ENCODE measurements at places on chromosomes 2 and 18.

DNA sequence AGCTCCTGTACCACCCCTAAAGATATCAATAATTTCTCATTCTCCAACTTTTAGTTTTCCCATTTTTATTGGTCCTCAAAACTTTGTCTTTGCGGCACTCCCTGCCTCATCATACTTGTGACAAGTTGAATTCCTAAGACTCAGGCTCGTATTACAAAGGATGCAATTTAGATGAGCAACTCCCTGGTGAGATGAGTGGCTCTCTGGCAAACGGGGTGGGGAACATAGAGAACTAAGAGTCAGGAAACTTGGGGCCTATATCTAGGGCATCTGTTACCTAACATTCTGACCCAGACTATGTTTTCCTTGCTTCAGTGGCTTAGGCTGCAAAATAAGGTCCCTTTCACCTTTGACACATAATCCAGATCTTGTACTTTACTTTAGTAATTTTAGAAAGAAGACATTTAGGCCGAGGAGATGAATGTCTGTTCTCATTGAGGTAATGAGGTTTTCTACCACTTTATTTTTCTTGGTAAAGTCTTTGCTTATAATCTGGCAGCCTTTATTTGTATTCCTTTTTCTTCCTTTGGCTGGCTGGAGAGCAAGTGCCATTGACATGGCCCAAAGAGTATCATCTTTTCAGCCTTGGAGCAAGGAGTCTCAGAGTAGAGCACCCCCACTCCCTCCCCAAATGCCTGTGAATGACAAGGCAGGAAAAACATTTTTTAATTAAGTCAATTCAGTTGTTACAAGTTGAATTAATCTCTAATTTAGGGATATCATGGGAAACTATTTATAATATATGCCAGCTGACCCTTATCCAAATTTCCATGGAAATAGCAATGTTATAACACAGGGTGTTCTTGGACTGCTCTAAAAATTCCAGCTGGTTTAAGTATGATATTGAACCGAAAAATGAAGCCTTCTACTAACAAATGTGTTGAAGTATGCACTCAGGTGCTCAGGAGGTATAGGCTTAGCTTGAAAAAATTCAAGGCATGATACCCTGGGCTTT, 15.2 kb downstream of the TSPYL6 start:
- DNase-seq, result peak; percentile 53

DNA sequence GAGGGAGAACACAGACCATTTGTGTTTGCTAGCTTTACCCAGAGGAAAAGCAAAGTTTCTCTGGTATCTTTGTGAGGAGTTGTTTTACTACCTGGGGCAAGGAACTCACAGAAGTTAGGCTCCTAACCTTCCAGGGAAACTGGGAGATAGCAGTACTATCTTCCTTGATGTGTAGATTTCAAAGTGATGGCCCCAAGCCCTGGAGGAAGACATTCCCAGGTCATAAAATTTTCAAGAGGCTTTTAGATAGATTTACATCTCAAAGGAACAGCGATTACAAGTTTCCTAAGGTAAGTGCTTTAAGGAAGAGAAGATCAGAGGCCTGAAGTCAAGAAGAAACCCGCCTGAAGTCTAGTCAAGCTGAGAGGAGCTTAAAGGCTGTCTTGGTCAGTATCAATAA, 1187.8 kb upstream of the TMEFF2 start:
- DNase-seq, result no peak

DNA sequence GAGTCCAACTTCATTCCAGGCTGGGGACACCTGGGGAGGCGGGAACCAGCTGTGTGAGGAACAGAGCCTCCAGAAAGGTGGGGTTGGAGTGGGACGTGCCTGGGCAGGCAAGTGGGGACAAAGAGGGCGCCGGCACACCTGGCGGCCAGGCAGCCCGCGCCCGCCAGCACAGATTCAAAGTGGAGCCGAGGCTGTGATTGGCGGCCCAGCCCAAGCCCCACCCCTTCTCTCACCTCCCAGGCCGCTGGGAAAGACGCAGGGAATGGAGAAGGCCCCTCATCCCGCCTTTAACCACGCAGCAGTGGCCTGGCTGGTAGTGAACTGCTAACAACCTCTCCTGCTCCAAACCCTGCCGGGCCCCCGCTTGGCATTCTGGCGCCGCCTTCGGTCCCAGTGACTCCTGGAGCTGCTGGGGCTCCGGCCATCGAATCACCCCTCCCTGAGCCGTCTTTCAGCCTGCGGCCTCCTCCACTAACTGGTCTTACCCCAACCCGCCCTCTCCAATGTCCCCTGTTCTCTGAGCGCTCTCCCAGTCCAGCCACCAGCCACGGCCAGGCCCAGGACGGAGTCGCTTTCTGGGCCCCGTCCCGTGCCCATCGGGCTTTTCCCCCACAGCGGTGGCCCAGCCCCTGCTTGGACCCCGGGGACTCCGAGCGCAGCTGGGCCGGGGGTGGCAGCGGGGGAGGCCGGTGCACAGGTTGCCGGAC, 27.9 kb upstream of the PTMA start:
- DNase-seq, result no peak

- peak; percentile 36 for DNase-seq
These were observed 104.2 kb downstream of the CRIM1 start for GRCh38 chr2:36459725-36460137.

GRCh38 chr2:205934443-205934842, 151.5 kb downstream of the INO80D start:
- DNase-seq, result no peak

DNA sequence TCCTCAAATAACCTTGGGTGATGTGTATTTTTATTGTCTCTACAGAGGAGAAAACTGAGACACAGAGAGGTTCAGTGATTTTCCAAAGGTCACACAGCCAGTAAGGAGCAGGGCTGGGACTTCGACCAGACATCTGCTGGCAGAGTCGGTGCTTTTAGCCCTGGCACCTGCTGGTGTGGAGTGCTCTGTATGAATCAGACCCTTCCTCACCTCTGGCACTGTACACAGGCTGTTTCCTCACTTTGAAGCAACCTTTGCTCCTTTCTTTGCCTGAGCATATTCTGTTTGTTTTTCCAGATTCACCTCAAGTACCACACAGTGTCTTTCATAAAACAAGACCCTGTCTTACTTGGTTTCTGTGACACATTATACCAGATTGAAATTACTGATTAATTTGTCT, 107.9 kb downstream of the DPP10 start:
- no peak for DNase-seq

GRCh38 chr2:192159736-192160135, 35.0 kb downstream of the TMEFF2 start:
- no peak for DNase-seq

- DNase-seq, result no peak
These were observed 78.1 kb downstream of the CERKL start for GRCh38 chr2:181578829-181579228.

DNA sequence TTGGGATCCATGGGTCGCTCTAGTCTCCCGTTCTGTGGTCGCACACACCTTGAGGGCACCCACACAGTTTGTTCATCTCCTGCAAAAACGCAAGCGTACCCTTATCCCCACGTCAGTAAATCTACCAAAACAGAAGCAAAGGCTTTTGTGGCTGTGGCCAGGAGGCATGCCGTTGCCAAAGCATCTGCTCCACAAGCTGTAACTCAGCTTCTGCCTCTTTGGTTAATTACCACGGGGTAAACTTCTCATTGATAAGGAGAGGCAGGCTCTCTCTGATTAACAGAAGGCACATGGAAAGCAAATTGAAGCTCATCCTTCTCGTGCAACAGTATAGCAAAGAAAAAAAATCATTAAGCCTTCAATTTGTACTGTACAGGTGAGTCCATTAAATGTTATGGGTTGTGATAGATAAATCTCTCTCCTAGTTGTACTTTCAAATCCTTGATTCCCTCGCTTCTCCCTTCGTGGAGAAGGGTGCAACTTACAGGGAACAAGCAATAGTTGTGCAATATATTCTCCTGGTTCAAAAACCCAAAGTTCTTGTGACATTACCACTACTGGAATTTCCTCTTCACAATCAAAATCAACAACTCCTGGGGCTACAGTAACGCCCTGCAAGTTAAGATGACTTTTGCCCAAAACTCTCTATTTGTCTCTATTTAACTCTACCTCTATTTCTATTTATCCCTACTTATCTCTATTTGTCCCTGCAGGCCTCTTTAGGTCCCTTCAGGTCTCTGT, 10.3 kb downstream of the PECR start:
- DNase-seq, result no peak

DNA sequence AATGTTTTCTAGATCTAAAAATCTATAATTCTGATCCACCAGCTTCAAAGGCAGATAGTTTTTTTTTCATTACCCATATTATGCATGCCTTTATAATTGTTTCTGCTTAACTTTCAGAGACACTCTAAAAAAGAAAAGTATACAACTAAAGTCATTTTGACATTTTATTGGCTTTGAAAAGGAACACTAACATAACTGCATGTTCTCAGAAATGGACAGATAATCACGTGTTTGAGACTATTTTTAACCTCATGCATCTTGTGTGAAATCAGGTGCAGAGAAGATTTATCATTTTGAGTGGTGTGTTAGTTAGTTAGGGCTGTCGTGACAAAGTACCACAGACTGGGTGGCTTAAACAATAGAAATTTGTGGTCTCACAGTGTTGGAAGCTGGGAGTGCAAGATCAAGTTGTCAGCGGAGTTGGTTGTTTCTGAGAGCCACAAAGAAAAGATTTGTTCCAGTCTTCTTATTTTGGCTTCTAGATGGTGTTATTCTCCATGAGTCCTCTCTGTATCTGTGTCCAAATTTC, 841.4 kb upstream of the LRATD1 start:
- DNase-seq, result no peak

GRCh38 chr2:229779650-229780049, 65.3 kb upstream of the DNER start:
- no peak for DNase-seq

DNA sequence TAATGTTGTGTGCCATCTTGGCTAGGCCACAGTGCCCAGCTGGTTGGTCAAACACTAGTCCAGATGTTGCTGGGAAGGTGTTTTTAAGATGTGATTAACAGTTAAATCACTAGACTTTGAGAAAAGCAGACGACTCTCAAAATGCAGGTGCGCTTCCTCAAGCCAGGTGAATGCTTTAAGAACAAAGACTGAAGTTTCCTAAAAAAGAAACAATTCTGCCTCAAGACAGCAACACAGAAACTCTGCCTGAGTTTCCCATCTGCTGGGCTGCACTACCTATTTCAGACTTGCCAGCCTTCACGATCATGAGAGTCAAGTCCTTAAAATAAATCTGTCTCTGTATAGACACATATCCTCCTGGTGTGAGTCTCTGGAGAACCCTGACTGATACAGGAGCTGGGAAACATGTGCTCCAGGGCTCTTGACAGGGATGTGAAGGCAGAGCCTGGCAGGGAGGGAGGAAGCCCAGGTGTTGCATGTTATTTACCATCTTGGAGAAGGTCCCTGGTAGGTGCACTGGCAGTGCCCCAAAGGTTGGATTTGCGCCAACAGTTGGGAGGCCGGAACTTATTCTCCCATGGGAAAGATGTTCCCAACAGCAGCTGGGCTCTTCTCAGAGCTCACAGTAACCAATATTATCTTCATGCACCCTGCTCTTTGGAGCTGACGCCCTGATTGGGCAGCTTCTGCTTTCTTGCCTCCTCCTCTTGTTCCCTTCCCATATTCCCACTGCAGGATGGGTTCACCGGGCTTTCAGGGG, 43.9 kb downstream of the ST6GAL2 start:
- no peak for DNase-seq

- DNase-seq, result peak; percentile 55
These were observed 2.8 kb upstream of the CYB5A start for GRCh38 chr18:74294526-74294925.

GRCh38 chr2:205776139-205776538, 93.8 kb downstream of the NRP2 start:
- DNase-seq, result no peak

GRCh38 chr18:44748582-44748981, 67.9 kb downstream of the SETBP1 start:
- DNase-seq, result no peak

- no peak for DNase-seq
These were observed 26.8 kb downstream of the MPHOSPH10 start for GRCh38 chr2:71157124-71157793.

DNA sequence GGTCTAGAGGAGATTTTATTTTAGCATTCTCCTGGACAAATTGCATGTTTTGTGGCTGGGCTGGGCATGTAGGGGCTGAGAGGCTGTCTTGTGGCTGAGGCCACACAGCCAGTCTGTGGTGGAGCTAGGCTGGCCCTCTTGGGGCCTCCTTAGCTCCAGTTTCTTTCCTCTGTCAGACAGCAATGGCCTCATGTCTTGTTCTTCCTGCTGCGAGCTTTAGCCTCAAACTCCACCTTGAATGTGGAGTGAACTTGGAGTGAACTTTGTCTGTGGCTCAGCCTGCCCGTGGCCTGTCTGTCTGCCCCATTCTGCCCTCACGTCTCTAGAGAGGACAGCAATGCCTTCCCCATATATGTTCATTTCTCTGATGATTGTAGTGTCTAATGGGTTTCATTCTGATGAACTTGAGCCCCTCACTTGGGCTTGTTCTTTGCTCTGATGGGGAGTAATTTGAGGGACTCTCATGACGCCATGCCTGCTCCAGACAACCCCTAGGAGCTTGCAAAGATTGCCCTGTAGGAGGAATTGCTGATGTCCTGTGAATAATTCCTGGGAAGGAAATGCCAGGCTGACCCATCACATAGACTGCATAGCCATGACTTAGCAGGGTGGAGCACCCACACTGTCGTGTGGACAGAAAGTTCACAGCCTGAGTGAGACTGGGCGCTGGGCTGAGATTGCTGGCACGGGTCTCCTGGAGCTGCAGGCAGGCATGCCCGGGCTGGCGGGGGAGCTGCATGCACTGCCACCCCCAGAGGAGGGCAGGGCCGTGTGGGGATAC, 42.6 kb downstream of the ASAP2 start:
- peak; percentile 73 for DNase-seq

- peak; percentile 41 for DNase-seq
These were observed 33.0 kb upstream of the PTH2R start for GRCh38 chr2:208373460-208374089.

- no peak for DNase-seq
These were observed 21.7 kb upstream of the LRRTM1 start for GRCh38 chr2:80326214-80326613.

DNA sequence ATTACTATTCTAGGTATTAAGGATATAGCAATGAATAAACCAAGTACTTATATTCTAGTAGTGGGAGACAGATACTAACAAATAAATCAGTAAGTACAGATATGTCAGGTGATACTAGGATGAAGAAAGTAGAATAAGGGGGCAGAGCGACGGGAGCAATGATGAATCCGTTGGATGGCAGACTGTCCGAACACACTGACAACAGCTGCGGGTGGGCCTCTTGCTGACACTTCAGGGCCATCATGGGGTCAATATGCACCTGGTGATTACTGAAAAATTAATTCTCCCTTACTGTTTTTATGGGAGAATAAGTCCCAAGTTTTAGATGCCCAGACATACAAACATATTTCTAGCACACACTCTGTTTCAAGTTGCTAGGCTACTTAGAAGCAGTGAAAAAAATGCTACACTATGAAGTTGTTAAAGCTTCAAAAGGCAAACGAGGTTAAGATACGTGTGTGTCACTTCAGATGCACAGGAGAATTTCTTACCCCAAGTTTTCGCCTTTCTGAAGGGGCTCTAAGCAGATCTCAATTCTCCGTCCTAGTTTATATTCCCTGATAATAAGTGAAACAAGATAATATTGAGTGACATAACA, 78.7 kb downstream of the USP40 start:
- DNase-seq, result no peak

DNA sequence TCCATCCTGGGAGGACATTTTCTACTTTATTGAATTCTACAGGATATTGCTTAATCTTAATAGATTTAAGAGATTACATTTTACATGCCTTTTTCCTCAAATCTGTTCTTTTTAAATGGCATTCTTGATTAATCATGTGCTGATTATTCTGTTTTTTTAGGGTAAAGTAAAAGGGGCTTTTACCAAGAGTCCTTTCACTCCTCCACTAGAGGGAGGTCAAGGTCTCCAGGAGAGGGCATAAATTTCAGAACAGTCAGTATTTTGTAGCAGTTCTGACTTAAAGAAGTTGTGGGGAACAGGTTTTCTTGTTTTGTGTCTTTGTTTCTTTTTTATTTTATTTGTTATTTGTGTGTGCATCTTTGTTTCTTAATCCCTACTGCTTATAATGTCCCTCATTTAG, 25.4 kb downstream of the WDR75 start:
- peak; percentile 36 for DNase-seq

Measured in fibroblast of gingiva (primary cell).